ENCODE measurements at places on chromosomes 7 and 10. TPM values are rescaled to one million over a fixed set of nuclear protein-coding genes. Genes with fewer than 3 reads are reported as not detected.

METTL27 gene
- total RNA-seq = 1.6 TPM

PAPOLB gene
- not detected for total RNA-seq

AHCYL2 gene
- 8.6 TPM for total RNA-seq

COX19 gene
- total RNA-seq = 7.4 TPM

HOXA3 gene
- total RNA-seq = 11.7 TPM

- DNase-seq = no peak
These were observed 192.2 kb upstream of the SVIL start for GRCh38 chr10:29826801-29827450.

- DNase-seq = no peak
These were observed 43.2 kb upstream of the GSAP start for GRCh38 chr7:77459311-77459726.

DNA sequence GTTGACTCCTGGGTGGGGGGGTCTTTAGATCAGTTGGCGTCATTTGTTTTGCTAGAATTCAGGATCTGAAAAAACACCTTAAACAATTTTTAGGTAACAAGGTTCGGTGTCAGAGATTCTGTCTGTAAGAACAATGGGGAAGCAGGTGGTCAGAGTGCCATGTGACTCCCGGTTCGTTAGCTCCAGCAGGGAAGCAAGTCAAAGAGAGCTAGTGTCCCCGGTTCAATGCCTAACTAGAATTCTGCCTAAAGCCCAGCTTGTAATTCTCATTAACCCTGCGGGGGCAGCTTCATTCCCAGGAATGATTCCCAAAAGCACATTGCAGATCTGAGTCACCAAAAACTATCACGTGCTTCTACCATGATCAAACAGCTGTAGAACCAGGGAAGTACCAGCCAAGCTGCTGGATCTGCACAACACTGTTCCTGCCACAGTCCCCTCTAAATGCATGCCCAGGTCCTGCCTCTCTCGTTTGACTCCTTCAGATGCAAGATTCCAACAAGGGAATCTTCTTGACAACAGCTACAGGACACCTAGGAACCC, 664.3 kb upstream of the CELF2 start:
- no peak for DNase-seq

DNA sequence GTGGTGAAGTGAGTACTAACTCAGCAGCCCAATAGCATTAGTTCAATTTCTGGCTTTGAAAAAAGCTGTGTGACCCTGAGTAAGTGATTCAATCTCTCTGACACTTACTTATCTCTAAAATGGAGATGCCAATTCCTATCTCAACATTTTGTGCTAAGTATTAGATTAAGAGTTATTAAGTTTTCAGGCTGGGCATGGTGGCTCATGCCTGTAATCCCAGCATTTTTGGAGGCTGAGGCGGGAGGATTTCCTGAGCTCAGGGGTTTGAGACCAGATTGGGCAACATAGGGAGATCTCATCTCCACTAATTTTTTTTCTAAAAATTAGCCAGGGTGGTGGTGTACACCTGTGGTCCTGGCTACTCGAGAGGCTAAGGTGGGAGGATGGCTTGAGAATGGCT, 109.5 kb downstream of the PRTFDC1 start:
- DNase-seq = no peak

- no peak for DNase-seq
These were observed 227.7 kb downstream of the TMEM178B start for GRCh38 chr7:141301544-141301943.

DNA sequence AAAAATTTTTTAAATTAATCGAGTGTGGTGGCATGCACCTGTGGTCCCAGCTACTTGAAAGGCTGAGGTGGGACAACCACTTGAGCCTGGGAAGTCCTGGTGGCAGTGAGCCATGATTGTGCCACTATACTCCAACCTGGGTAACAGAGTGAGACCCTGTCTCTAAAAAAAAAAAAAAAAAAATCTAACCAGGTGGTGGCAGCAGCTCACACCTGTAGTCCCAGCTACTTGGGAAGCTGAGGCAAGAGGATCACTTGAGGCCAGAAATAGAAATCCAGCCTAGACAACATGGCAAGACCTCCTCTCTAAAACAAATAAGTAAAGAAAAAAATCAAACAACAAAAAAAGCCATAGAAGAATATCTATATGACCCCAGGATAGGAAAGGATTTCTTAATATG, 3.6 kb upstream of the MYOF start:
- no peak for DNase-seq

- no peak for DNase-seq
These were observed 1.4 kb upstream of the TES start for GRCh38 chr7:116208919-116209318.

DNA sequence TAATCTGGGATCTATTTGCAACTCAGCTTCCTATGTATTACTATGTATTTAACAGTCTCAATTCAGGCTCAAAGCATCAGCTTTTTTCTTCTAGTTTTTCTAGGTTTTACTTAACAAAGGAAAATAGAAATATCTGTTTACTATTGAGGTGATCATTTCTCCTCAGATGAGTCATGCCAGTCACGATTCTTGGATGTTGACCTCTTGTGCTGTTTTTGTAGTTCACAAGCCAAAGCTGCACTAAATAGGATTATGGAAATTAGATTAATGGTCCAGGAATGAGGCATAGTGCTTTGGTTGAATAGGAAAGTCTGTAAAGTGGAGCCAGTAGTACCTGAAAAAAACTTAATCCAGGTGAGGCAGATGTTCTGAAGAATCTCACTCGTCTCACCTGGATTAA, 198.3 kb upstream of the KAT6B start:
- DNase-seq = no peak

GRCh38 chr7:121329191-121330052, 622 bp downstream of the WNT16 start:
- no peak for DNase-seq

DNA sequence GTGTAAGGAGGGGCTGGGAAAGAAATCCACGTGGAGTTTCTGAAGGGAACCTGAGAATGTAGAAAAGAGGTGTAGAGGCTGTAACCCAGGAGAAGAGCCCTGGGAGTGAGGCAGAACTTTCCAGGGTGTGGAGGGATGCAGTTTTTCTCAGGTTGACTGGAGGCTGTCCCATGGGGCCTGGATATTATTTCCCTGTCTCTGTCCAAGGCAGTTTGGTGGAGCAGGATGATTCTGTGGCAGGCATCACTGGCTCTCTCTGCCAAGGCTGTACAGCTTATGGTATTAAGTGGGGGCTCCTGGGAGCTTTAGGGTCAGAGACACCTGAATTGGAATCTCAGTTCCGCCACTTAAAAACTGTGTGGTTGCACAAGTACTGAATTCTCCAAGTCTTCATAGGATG, 81.6 kb downstream of the CHN2 start:
- no peak for DNase-seq

GRCh38 chr7:33388332-33388731, 259.0 kb downstream of the BBS9 start:
- DNase-seq = no peak

- no peak for DNase-seq
These were observed 689.5 kb downstream of the DNAJB9 start for GRCh38 chr7:109259151-109259550.

- no peak for DNase-seq
These were observed 106.7 kb upstream of the LAMB4 start for GRCh38 chr7:108236681-108237415.

DNA sequence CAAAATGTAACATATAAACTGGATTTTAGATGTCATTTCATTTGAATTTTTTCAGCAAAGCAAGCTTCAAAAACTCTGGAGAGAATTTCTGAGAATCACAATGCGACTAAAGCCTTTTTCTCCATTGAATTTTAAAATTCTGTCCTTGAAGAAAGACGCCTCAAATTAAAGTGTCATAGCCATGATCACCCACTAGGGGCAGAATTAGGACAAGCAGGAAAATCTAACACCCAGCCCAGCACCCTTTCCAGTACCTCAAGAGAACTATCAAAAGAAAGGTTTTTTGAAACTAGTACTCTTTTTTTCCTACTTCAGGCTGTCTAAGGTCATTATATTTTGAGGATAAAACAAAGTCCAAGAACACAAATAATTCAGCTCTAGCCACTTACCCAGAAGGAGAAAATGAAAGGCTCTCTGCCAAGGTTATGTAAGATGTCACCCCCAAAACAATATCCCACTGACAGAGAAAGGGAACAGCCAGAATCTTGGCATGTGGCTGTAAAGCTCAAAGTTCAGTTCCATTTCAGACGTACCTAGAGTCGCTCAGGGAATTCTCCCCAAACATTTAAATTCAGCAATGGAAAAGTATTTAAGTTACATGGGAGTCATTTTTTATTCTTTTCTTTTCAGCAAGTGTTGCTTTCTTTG, 299.4 kb downstream of the SNX13 start:
- no peak for DNase-seq

- no peak for DNase-seq
These were observed 133.3 kb upstream of the HGF start for GRCh38 chr7:81903115-81903514.

DNA sequence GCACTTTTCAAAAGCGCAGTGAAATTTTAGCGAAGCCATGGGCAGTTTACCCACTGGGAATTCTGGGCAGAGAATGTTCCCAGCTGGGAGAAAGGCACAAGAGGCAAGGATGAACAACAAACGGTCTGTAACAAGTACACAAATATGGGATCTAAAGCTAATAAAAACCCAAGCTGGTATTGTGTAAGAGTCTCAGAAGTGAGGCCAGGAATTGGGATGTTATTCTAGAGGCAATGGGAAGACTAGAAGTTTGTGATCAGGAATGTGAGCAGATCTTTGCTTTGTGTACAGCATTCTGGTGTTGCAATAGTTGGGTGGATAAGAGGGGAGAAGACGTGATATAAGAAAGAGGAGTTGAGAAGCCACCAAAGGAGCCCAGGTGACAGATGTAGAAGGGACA, 15.0 kb downstream of the FZD9 start:
- peak; percentile 85 for DNase-seq
